GM23248 (cell line): ENCODE measurements at places on chromosomes 2 and 18.

- no peak for DNase-seq
These were observed 20.8 kb downstream of the SP140L start for GRCh38 chr2:230347659-230348305.

GRCh38 chr2:191049728-191050639 lies 36.0 kb upstream of the STAT1 start:
- DNase-seq: peak; percentile 89

GRCh38 chr2:141900826-141901225 lies 230.0 kb downstream of the LRP1B start:
- DNase-seq: no peak

GRCh38 chr2:212107989-212108388 lies 430.6 kb downstream of the ERBB4 start:
- DNase-seq: no peak

- DNase-seq: peak; percentile 82
These were observed 3.9 kb upstream of the ID2 start for GRCh38 chr2:8677646-8678592.

DNA sequence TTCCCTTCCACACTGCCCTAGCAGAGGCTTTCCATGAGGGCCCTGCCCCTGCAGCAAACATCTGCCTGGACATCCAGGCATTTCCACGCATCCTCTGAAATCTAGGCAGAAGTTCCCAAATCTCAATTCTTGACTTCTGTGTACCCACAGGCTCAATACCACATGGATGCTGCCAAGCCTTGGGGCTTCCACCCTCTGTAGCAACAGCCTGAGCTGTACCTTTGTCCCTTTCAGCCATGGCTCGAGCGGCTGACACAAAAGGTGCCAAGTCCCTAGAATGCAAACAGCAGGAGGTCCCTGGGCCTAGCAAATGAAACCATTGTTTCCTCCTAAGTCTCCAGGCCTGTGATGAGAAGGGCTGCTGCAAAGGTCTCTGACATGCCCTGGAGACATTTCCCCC lies 744.5 kb upstream of the LINC00305 start:
- no peak for DNase-seq

DNA sequence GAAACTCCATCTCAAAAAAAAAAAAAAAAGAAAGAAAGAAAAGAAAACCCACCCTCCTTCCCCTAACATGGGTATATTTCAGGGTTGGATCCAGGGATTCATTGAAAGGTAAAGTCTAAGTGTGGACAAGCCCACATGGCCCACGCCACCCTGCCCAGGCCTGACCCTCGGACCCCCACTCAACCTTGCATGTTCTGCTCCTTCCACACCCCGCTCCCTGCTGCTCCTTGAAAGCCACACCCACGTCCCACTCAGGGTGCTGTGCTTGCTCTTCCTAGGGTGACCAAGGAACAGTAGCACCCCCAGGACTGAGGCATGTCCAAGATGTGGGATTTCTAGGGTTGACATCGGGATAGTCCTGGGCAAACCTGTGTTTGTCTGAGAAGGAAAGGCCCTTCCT lies 172.7 kb upstream of the MYCN start:
- no peak for DNase-seq

DNA sequence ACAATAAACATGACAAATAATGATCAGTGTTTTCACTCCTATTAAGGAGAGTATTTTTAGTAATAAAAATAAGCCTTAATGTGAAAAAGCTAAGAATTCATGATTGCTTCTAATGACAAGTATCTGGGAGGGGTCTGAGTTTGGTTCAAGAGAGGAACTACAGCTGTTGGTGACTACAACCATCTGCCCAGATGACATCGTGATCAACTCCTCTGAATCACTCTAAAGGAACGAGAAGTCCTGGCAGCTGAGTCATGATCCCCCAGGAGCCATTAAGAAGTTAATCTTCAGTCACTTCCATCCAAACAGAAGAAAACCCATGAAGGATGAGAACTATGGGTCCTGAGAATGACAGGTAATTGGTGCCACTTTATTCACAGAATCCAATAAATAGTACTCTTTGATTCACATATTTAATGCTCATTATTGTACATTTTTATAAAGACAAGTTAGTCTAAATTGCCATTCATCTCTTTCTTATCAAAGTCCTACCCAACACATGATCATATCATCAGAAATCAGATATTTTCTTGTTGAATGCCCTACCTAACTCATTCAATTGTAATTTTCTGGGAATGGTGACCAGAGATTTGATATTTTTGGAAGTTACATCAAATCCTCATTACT lies 6.8 kb downstream of the TFPI start:
- peak; percentile 96 for DNase-seq

- no peak for DNase-seq
These were observed 43.1 kb downstream of the MOGAT1 start for GRCh38 chr2:222714361-222715241.

GRCh38 chr18:44946529-44947113 lies 265.9 kb downstream of the SETBP1 start:
- no peak for DNase-seq
